ENCODE measurements at places on chromosomes 7 and 10.

GRCh38 chr10:132130286-132131265 lies 56.2 kb upstream of the DPYSL4 start:
- DNase-seq: no peak

DNA sequence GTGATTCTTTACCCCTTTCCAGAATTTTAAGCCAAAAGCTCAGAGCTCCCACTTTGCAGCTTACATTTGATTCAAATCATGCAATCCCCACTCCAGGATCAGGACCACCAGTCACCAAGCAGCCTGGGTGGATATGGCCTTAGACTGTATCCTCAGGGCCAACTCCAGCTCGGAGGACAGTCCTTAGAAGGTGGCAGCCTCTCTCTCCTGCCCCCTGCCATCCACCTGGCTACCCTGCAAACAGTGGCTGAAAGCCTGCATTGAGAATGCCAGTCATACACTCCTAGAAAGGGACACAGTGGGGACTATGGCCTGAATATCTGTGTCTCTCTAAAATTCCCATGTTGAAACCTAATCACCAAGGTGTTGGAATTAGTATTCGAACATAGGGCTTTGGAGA lies 50.0 kb upstream of the KCNMA1 start:
- no peak for DNase-seq

DNA sequence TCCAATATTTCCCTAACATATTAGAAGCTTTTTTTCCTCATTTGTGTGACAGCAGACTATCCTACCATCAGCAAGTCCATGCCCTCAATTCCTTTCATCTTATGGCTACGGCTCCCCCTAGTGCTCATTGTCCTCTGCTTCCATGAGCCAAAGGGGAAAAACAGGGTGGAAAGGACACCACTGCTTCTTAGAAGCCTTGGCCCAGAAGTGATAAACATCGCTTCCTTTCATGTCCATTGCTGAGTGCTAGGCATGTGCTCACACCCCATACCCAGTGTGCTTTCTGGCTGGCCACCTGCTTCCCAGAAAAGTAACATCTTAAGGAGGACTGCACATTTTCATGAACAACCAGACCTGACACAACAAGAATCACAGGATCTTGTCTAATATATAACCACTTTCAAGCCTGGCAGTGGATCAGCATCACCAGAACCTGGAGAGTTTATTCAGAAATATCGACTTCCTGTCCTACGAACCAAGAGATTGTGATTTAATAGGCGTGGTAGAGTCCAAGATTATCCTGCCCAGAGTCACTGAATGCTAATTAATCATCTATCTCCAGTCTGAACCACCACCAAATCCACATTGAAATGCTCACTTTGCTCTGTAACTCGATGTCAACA lies 650.5 kb upstream of the SORCS1 start:
- DNase-seq: no peak

- DNase-seq: no peak
Measured at GRCh38 chr7:16989811-16990413, 108.1 kb upstream of the AGR3 start.

Data from activated CD4-positive, alpha-beta T cell treated with anti-CD3 and anti-CD28 coated beads, Interleukin-2, amount 50 U/mL, for 24 hours (primary cell).